ENCODE measurements at places on chromosomes 6 and 20.

DNA sequence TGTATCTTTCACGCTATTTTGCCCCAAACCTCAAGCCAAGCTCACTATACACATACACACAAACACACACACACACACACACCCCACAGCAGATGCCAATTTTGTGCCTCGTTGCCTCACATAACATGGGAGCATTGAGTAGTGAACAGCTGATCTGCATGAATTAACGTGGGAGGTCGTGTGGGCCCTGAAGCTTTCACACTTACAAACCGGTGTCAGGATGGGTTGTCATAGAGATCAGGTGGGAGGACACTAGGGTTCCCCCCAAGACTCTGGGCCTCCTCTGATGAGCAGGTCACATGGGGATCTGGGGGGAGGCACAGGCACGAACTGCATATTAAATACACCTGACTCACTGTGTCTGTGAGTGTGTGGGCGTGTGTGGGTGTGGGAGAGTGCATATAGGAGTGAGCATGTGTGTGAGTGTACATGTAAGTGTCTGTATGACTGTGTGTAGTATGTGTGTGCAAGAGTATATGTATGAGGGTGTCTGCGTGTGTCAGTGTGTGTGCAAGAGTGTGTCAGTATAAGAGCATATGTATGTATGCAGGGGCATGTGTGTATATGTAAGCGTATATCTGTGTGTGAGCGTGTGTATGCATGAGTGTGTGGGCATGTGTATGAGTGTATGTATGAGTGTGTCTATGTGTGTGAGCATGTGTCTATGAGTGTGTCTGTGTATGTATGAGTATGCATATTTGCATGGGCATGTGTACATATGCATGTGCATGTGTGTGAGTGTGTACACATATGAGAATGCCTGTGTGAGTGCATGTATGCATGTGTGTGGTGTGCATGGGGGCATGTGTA is 370.4 kb downstream of the PREX1 start:
- H3K27ac ChIP-seq: no peak overlapping the region
- DNase-seq: no peak
- no peaks in the 10 kb centered on the region for H3K36me3 ChIP-seq
- no peaks in the 10 kb centered on the region for H3K4me1 ChIP-seq

GRCh38 chr6:95365454-95365853 is 211.9 kb upstream of the MANEA start:
- H3K4me1 ChIP-seq: no peaks in the 10 kb centered on the region
- DNase-seq: no peak
- H3K27me3 ChIP-seq: no peaks in the 10 kb centered on the region
- H3K36me3 ChIP-seq: no peaks in the 10 kb centered on the region
- H3K4me3 ChIP-seq: no peak overlapping the region

- no peaks in the 10 kb centered on the region for H3K27me3 ChIP-seq
- peaks cover 10% of the 10 kb centered on the region for H3K4me1 ChIP-seq
- peak; percentile 53 for DNase-seq
- H3K36me3 ChIP-seq: no peaks in the 10 kb centered on the region
- H3K27ac ChIP-seq: no peak overlapping the region
Measured at GRCh38 chr20:17525650-17526049, 5.5 kb downstream of the BFSP1 start.

GRCh38 chr20:58246346-58246745 is 17.9 kb upstream of the ANKRD60 start:
- no peak overlapping the region for H3K27ac ChIP-seq
- no peak overlapping the region for H3K4me3 ChIP-seq
- H3K4me1 ChIP-seq: no peaks in the 10 kb centered on the region

- no peaks in the 10 kb centered on the region for H3K4me1 ChIP-seq
- H3K27ac ChIP-seq: no peak overlapping the region
- no peak for DNase-seq
- no peaks in the 10 kb centered on the region for H3K36me3 ChIP-seq
Measured at GRCh38 chr6:56282391-56282790, 35.0 kb upstream of the COL21A1 start.

DNA sequence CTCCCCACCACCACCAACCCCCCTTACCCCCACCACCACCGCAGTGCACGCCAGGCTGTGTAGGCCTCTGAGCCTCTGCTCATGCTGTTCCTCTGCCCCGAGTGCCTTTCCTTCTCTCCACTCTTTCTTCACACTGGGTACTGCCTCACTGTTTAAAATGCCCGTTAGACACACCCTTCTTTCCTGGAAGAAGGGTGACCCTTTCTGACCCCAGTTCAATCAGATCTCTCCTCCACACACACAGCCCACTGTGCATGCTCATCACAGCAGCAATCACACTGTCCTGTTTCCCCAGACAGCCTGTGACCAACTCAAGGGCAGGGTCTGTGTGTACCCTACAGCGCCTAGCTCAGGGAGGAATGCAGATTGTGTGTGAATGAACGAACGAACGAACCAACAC is 10.0 kb downstream of the TMEM74B start:
- no peak overlapping the region for H3K27ac ChIP-seq
- DNase-seq: no peak
- no peaks in the 10 kb centered on the region for H3K27me3 ChIP-seq
- no peak overlapping the region for H3K4me3 ChIP-seq
- H3K4me1 ChIP-seq: no peaks in the 10 kb centered on the region

- H3K4me3 ChIP-seq: no peak overlapping the region
- no peak overlapping the region for H3K27ac ChIP-seq
- no peaks in the 10 kb centered on the region for H3K4me1 ChIP-seq
- no peaks in the 10 kb centered on the region for H3K36me3 ChIP-seq
- no peak for DNase-seq
Measured at GRCh38 chr20:51419231-51419630, 123.3 kb downstream of the NFATC2 start.

GRCh38 chr20:57474816-57475215 is 50.1 kb downstream of the CTCFL start:
- H3K27ac ChIP-seq: no peak overlapping the region
- H3K27me3 ChIP-seq: no peaks in the 10 kb centered on the region
- H3K4me3 ChIP-seq: no peak overlapping the region
- DNase-seq: no peak
- H3K36me3 ChIP-seq: no peaks in the 10 kb centered on the region

- H3K36me3 ChIP-seq: no peaks in the 10 kb centered on the region
- peak; percentile 39 for DNase-seq
- peaks cover 25% of the 10 kb centered on the region for H3K27me3 ChIP-seq
- no peaks in the 10 kb centered on the region for H3K4me1 ChIP-seq
- H3K27ac ChIP-seq: no peak within 1 kb of the TSS
- H3K4me3 ChIP-seq: no peak within 1 kb of the TSS
Measured at GRCh38 chr6:109978174-109979032, at the start of gene GPR6. Gene GPR6, plus strand, starts transcription at chr6:109978311. Its CDS starts 802 bp downstream, at chr6:109979113.

DNA sequence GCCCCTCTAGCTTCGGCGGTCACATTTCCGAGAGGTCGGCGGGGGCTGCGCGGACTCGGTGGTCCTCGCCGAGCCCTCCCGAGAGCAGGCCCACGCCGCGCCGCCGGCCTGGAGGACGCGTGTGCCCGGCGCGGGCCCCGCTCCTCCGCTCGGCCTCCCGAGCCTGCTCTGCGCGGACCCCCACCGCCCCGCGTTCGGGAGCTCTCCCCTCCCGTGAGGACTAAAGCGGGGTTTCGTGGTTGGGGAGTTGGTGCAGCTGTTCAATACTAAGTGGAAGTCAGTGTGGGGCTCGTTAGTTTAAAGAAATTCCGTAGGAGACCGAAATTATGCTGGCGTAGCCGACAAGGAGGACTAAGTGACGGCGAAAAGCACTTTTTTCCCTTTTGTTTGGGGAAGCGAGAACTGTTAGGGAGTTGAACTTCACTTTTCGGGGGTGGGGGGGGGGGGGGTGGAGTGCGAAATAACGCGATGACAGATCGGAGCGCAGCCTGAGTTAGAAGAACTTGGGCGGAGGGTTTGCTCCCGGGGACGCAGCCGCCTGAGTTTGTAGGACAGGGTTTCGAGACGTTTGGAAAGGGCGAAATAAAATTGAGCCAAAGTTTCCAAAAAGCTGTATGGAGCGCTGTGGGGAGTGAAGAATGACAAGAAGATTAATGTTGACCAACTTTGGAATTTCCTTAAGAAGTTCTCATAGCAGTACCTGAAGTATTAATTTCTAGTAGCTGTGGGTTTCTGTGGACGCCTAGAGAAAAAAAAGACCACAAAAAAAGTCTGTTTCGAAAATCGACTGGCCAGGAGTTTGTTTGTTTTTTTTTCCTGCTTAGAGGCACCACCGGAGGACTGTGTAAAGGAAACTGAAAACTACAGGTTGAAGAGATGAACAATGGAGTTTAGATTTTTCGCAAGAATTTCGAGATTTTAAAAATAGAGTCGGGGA is 1.4 kb downstream of the QKI start:
- H3K36me3 ChIP-seq: no peaks in the 10 kb centered on the region
- H3K4me3 ChIP-seq: peak overlapping the region; percentile 93
- peak overlapping the region; percentile 100 for H3K27ac ChIP-seq
- peak; percentile 70 for DNase-seq
- peaks cover 15% of the 10 kb centered on the region for H3K4me1 ChIP-seq

DNA sequence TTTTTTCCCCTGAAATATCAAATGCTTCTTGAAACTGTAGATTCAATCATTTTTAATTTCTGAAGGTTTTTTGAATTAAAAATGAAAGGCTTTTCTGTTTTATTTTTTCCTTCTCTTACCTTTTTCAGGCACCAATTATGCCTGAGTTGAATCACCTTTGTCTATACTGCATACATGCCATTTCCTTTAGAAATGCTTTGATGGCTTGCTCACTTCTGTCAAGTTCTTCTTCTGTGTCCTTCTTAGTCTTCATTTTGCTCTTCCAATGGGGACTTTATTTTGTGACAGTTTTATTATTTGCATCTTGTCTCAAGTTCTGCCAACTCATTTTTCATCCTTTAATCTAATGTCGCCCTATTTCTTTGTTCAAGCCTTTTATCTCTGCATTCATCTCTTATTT is 121.9 kb upstream of the PRL start:
- H3K36me3 ChIP-seq: no peaks in the 10 kb centered on the region
- no peak overlapping the region for H3K4me3 ChIP-seq
- no peaks in the 10 kb centered on the region for H3K4me1 ChIP-seq

DNA sequence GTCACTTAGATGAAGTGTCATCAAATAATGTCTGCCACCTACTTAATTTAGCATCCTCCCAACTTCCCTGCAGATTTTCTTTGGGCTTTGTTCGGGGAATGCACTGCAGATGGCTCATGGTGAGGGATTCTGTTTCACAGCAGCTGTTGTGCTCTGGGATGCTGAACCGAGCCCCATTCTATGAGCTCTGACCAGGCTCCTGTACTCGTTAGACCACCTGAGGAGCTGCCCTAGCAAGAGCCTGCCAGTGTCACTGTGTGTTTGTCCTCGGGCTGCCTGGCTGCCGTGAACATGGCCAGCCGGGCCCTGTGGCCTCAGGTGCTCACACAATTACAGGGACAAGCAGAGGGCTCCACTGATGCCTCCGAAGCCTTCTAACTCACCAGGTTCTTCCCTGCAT is 238.8 kb upstream of the ECI2 start:
- no peak overlapping the region for H3K27ac ChIP-seq
- no peak overlapping the region for H3K4me3 ChIP-seq
- no peaks in the 10 kb centered on the region for H3K36me3 ChIP-seq
- DNase-seq: peak; percentile 29

DNA sequence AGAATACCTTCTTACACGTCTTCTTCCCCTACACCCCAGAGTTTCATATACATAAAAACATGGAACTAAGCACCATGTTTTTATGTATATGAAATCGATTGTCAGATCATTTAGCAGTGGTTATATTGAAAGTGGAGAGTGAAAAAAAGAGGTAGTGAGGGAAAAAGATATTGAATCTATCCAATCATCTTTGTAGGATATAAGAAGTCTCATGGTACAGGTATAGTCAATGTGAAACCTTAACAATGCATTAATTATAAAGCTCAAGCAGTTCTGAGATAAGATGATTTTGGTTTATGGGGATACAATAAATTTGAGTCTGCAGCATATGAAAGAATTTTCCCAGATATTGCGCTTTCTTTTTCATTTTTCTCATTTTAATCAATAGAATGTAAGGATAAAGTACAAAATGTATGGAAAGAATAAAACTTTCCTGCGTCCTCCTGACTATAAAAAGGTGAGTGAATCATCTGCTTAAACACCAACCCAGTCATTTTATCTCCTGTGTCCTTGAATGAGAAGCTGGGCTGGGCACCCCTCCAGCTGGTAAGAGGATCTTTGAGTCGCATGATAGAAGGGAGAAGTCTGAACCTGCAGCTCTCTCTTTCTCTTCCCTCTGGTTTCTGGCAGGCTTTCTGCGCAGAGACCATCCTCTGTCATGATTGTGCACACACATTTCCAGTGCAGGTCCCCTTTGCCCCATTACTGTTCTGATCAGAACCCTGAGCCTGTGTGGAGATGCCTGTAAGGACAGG is 28.1 kb upstream of the AKIRIN2 start:
- no peak overlapping the region for H3K27ac ChIP-seq
- H3K4me3 ChIP-seq: no peak overlapping the region
- peaks cover 13% of the 10 kb centered on the region for H3K4me1 ChIP-seq
- peak; percentile 57 for DNase-seq

GRCh38 chr6:49457771-49458170 is 5.3 kb downstream of the MMUT start:
- peaks cover 9% of the 10 kb centered on the region for H3K36me3 ChIP-seq
- no peak overlapping the region for H3K4me3 ChIP-seq
- H3K4me1 ChIP-seq: peaks cover 25% of the 10 kb centered on the region
- no peak for DNase-seq

DNA sequence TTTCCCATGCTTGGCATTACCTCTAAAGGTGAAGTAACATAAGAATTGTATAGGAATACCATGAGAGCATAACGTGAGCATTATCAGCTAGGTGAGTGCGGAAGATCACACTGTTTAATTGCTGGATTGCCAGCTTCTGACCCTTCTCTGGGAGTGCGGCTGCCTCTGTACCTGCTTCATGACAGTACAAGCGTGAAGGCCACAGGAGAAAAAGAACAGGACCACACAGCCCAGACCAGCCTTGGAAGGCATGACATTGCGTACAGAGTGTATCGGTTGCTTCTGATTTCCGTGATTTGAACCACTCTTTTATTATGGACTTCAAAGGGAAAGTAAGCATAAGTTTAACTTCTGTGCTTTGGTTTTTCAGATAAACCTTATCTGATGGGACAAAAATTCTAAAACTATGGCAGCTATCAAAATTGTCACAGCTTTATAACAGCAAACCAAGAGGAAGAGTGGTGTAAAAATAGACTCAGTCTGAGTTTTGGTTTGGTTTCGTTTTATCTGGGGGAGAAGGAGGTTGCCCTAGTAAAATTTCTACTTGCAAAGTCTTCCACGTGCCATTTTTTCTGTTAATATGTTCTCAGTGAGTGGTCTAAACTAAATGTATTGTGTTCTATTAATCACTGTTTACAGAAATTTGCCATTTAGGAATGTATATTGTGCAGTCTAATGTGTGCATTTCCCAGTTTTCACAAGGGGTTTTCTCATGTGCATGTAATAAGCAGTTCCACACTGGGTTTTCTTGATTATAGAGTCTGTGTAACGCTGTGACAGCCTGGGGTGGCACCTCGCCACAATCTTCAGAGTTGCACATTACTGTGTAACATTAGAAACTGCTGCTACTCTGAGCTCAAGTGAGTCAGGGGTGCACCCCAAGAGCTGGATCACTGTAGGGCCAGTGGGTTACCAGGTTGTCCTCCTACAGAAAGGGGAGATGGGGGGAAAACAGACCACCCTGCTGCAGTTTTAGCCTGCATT is 97.3 kb downstream of the RPP40 start:
- H3K36me3 ChIP-seq: no peaks in the 10 kb centered on the region
- no peak overlapping the region for H3K27ac ChIP-seq
- no peak for DNase-seq
- H3K4me1 ChIP-seq: peaks cover 17% of the 10 kb centered on the region
- H3K27me3 ChIP-seq: no peaks in the 10 kb centered on the region
- no peak overlapping the region for H3K4me3 ChIP-seq

Data from upper lobe of left lung (tissue), 6 donors.